ENCODE measurements at places on chromosomes 11 and 22.

GRCh38 chr22:42996646-42997365, 18.1 kb downstream of the PACSIN2 start:
- DNase-seq: no peak

GRCh38 chr11:93005239-93005638, 35.8 kb downstream of the MTNR1B start:
- DNase-seq: no peak

- no peak for DNase-seq
These were observed 41.7 kb downstream of the PRMT3 start for GRCh38 chr11:20429216-20429615.

DNA sequence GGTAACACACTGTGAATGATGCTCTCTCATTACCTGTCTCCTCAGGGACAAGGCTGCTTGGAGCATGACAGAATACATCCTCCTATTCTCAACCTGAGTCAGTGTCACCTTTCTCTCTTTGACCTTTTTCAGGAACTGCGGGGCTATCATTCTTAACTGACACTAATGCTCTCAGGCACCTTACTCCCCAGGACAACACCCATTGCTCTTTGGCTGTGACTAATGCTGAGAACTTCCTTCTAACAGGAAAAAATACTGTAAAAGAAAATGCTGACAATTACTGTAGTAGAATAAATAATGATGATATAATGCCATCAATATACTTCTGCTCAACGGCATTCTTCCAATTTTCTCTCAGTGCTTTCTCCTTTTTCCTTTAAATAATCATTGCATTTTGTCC, 2082.7 kb upstream of the RAG2 start:
- no peak for DNase-seq

GRCh38 chr22:22060200-22061084, 77.9 kb upstream of the TOP3B start:
- peak; percentile 20 for DNase-seq

- no peak for DNase-seq
These were observed 2.5 kb upstream of the DENND5A start for GRCh38 chr11:9267680-9268079.
